ENCODE measurements at places on chromosomes 7 and 10.
A peak's percentile ranks its signal among the peaks of the same experiment; 100 is the strongest.

GRCh38 chr10:121527690-121528089 lies 70.6 kb downstream of the FGFR2 start:
- DNase-seq = peak; percentile 72

- DNase-seq = no peak
Measured at GRCh38 chr7:16484453-16485158, 19.1 kb upstream of the SOSTDC1 start.

DNA sequence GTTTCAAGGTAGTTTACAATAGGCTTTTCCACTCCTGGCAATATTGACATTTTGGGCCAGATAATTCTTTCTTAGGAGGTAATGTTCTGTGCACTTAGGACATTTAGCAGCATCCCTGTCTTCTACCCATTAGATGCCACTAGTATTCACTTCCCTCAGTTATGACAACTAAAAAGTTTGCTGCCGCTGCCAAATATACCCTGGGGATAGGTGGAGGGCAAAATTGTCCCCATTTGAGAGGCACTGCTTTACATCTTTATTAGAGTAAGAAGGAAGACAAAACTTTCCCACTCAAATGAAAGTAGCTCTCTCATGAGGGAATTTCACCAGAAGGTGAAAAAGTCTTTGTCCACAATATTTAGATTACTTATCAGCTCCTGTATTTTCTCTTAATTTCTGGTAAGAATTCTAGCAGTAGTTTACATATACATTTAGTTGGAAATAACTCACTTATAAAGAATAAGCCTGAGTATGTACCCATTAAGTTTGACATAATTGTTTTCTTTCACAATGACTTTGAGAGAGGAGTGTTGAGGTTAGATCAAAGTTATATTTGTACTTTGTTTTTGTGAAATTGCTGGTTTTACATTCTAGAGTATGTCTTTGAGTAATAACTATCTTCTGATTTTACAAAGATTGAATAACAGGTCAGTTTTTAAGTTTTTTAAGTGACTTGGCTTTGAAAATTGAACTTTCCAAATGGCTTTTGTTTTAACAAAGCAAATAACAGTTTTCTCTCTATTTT lies 46.0 kb downstream of the HELLS start:
- DNase-seq = no peak

DNA sequence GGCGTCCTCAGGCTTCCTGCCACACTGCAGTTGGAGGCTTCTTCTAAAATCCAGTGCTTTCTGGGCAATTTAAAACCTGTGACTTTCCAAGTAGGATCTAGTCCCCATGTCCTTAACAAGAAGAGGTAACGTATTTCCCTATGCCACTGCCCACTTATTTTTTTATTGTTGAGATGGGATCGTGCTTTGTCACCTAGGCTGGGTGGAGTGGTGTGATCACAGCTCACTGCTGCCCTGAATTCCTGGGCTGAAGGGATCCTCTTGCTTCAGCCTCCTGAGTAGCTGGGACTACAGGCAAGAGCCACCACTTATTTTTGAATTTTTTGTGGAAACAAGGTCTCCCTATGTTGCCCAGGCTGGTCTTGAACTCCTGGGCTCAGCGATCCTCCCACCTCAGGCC lies 63.4 kb downstream of the DAGLB start:
- DNase-seq = no peak

GRCh38 chr10:3411044-3411443 lies 238.5 kb upstream of the PITRM1 start:
- no peak for DNase-seq

GRCh38 chr10:77756319-77757232 lies 119.0 kb upstream of the KCNMA1 start:
- DNase-seq = peak; percentile 43

DNA sequence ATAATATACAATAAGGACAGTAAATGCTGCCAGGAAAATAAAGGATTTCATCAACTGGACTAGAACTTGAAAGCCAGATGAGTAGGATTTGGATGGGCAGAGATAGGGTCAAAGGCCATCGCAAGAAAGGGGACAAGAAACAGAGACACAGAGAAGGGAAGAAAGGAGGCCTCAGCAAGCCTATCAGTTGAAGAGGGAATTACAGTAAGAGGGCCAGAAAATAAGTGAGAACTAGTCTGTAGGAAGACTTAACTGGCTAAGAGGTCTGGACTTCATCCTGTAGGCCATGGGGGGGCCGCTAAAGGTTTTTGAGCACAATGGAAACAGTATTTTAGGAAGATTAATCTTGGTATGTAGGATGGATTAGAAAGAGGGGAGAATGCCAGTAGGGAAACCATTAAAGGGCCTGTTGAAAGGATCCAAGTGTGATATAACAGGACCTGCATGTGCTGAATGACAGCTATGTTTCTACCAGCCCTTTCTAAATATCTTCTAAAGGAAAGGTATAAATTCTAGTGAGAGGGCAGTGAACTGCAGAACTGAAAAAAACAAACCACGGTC lies 174.4 kb downstream of the CHCHD3 start:
- DNase-seq = no peak

GRCh38 chr10:96313344-96313743 lies 9.1 kb downstream of the DNTT start:
- no peak for DNase-seq

- DNase-seq = no peak
Measured at GRCh38 chr7:101294039-101294831, 27.4 kb downstream of the IFT22 start.

DNA sequence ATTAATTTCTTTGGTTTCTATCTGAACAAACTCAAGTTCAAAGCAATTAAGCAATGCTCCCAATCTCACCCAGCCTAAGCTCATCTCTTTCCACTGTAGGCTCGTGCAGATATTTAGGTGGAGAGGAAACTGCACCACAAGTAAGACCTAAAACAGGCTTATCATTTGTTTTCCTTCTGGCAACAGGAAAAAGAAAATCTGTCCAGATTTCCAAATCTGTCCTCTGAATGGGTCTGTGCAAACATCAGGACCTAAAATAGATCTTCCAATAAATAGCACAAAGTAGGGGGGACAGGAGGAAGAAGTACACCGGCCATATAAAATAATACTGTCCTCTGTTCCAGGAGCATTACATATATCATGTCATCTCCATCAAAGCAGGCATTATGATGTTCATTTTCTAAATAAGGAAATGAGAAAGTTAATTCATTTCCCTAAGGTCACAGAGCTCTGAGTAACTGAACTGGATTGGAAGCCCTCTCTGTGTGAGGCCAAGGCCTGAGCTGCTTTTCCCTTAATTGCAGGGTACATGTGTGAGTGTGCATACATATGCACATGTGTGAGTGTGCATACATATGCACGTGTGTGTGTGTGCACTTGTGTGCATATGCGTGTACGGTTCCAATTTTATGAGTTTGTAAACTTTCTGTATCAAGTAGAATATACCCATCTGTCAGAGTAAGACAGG lies 92.8 kb upstream of the PARD3 start:
- DNase-seq = no peak

- DNase-seq = no peak
Measured at GRCh38 chr10:58627392-58627791, 114.7 kb downstream of the BICC1 start.

DNA sequence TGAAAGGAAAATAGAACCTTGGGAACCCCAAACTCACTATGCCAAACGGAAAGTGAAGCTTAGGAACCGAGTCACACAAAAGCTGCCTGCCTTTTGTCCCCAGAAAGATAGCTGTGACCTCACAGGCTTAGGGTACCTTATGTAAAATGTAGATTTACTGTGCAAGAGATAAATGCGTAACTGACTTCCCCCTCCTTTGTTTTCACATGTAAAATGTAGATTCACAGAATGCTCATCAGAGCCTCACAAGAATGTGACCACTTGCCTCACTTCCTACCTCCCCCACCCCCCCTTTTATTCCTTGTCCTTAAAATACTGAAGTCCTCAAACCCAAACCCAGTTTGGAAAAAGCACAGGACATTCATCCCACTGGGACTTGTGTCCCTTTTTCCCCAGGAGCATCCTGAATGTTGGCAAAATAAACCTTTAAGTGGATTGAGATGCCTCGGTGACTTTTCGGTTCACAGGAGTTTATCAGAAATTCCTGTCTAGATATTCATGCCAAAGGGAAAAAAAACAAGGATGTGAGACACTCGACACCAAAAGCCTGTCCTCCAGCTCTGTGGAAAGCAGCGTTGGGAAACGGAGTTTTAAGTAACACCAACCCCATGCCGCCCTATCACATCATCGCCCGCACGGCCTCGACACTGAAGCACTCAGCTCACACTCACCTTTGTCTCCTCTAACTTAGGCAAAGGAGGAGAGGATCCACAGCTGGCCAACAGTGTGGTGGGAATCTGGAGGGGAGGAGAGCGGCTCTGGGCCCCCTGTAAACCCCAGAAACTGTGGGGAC lies 45.9 kb downstream of the SVIL start:
- no peak for DNase-seq

DNA sequence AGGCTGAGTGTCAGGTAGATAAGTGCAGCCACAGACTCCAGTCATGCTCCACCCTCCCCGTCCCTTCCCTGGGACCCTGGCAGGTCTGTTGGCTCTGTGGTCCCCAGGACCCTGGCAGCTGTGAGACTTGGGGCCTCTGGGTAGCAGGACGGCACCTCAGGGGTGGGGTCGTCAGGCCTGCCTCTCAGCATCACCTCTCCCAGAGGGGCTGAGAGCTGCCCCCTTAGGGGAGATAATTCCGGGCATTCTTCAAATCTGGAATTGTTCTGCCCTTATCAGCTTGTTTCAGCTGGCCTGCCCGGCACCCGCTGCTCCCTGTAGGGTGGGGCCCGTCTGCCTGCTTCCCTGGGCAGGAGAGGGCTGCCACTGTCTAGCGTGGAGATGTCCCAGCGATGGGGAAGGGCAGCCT lies 23.3 kb downstream of the PODXL start:
- no peak for DNase-seq

DNA sequence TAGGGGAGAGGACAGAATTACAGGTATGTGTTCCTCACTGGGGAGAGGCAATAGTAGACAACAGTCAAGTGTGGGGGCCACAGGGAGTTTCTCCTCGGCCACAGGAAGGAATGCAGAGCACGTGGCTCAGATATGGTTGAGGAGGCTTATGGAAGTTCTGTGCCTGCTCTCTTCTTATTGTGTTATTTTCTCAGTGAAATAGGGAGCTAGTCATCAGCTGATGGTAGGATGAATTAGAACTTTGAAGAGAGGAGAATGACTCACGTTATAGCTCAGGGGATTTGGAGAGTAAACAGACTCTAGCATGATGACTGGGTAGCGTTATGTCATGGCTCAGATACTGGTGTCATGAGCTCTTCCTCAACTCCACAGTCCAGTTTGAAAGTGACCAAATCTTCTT lies 308.3 kb upstream of the IGFBP3 start:
- DNase-seq = no peak

- no peak for DNase-seq
Measured at GRCh38 chr7:42198296-42198695, 38.7 kb downstream of the GLI3 start.

DNA sequence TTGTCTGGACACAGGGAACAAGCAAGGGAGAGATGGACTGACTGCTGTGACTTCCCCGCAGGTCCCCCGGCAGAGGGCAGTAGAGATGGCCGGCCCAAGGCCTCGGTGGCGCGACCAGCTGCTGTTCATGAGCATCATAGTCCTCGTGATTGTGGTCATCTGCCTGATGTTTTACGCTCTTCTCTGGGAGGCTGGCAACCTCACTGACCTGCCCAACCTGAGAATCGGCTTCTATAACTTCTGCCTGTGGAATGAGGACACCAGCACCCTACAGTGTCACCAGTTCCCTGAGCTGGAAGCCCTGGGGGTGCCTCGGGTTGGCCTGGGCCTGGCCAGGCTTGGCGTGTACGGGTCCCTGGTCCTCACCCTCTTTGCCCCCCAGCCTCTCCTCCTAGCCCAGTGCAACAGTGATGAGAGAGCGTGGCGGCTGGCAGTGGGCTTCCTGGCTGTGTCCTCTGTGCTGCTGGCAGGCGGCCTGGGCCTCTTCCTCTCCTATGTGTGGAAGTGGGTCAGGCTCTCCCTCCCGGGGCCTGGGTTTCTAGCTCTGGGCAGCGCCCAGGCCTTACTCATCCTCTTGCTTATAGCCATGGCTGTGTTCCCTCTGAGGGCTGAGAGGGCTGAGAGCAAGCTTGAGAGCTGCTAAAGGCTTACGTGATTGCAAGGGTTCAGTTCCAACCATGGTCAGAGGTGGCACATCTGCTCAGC lies 6.0 kb downstream of the CYREN start:
- DNase-seq = no peak

DNA sequence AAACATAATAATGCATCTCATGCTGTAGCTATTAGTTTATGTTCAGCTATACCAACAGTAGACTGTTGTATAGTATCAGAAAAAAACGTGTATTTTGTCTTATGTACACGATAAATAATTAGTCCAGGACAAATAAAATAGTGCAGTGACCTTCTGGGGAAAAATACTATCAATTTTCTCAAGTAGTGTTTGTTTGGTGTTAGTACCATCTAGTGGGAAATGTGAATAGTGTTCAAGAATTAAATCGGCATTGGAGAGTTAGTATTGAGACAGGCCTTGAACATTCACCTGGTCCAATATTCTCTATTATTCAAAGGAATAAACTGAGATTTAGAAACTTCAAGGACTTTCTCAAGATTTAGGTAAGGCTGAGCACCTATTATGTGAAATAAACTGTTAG lies 21.7 kb upstream of the OR2A5 start:
- DNase-seq = no peak

GRCh38 chr10:132593900-132594876 lies 56.6 kb downstream of the INPP5A start:
- no peak for DNase-seq

- DNase-seq = no peak
Measured at GRCh38 chr10:121516093-121516865, 82.0 kb downstream of the FGFR2 start.

DNA sequence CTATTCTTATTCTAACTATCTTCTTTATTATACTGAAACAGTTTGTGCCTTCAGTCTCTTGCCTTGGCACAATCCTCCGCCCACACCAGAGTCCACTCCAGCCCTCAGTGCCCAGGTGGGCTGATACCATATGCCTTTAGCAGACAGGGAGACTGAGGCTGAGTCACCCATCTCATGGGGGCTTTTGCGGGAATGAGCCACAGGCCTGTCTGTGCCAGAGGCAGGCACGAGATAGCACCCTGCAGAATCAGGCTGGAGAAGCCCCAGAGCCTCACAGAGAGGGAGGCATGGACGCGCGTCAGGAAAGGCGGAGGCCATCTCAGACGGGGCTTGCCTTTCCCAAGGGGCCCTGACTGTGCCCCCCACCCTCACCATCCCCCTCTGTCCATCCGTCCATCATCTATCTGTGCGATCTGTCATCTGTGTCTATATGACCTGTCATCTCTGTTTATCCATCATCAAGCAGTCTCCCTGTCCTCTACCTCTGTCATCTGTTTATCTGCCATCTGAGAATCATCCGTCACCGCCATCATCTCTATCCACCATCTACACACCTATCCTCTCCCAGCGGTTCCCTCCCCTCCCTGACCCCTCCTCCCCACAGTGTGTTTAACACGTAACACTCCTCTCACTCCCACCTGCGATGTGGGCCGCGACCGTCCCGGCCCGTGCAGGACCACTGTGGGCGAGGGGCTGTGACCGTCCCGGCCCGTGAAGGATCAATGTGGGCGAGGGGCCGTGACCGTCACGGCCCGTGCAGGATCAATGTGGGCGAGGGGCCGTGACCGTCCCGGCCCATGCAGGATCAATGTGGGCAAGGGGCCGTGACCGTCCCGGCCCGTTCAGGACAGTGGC lies 7.3 kb upstream of the ADAP1 start:
- no peak for DNase-seq

GRCh38 chr10:1358147-1358546 lies 302.0 kb downstream of the WDR37 start:
- DNase-seq = no peak

- DNase-seq = no peak
Measured at GRCh38 chr10:57818522-57818921, 449.2 kb downstream of the IPMK start.

Data from renal pelvis (tissue), 12 donors.